ENCODE measurements at places on chromosomes 2 and 18.

DNA sequence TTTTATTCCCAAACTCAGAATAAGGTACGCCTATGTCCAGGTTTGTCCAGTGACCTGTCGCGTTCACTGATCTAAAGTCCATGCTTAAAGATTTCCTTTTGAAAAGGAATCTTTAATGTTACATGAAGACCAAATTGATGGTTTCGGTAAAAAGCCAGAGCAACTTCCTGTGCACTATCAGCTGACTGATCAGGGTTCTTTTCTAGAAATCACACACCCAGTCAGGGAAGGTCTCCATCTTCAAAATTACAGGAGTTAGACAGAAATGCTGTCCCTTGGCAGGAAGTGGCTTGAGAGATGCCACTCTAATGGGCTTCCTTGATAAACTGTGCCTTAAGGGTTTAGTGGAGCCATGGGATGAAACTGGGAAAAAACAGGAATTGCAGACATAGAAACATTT, 14.7 kb upstream of the ARHGAP25 start:
- DNase-seq: no peak

DNA sequence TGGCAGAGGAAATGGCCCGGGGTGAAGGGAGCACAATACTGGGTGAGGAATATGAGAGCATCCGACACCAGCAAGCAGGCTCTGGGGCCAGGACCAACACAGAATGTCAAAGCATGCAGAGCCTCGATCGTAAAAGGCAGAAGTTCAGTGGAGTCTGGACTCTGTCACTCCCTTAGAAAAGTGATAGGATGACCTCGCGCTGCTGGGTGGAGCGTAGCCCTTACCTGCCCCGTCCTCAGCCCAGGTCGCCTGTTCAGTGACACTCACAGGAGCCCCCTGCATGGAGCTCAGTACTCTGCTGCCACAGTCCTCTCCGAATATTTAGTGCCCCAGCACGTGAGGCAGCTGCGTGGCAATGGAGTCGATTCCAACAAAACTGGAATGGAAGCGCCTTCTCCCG, 236.7 kb upstream of the MYT1L start:
- DNase-seq: no peak

DNA sequence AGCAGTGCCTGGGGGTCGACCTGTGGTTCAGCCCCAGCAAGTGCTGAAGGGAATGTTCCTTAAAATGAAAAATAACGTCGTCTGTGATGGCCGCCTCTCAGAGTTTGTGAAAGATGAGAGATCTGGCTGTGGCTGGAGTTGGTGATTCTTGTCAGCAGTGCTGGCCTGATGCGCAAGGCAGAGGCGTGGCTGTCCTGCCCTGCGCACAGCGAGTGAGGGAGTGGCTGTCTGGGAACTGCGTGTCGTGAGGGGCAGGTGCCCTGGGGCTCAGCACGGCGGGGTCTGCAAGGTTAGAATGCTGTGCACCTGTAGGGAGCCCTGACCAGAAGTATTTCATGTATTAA, 8.8 kb downstream of the NFATC1 start:
- no peak for DNase-seq

- no peak for DNase-seq
Measured at GRCh38 chr18:23137788-23138216, 2.5 kb downstream of the CABLES1 start.

DNA sequence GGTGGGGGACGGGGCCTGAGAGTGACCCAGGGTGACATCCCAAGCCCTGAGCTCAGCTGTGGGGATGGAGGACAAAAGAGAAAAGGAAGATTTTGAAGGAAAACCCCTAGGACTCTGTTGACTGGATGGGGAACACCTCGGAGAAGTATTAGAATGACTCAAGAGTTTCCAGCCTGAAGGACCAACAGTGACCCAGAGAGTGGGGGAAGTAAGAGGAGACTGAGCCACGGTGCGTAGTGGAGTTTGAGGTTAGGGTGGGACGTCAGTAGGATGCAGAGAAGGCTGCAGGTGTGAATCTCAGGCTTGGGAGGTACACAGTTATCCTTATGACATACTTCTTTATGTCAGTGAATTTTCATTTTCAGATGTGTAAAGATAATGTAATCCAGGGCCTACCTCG, 119.5 kb downstream of the NCK2 start:
- no peak for DNase-seq

DNA sequence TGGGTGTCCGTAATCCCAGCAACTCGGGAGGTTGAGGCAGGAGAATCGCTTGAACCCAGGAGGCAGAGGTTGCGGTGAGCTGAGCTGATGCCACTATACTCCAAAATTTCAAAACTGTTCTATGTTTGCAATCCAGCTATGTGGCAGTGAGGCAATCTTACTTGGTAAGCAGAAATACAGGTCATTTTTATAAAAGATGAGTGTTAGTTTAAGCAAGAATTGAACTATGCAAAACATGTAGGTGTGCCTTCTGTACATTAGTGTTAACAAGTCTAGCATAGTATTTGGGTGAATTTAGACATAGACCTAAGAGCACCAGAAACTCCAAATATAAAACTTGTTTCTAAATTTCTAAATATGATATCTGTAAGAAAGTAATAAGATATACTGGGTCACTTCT, 7.2 kb downstream of the DSC1 start:
- no peak for DNase-seq

GRCh38 chr2:46025676-46026075, 271.5 kb upstream of the EPAS1 start:
- DNase-seq: no peak

DNA sequence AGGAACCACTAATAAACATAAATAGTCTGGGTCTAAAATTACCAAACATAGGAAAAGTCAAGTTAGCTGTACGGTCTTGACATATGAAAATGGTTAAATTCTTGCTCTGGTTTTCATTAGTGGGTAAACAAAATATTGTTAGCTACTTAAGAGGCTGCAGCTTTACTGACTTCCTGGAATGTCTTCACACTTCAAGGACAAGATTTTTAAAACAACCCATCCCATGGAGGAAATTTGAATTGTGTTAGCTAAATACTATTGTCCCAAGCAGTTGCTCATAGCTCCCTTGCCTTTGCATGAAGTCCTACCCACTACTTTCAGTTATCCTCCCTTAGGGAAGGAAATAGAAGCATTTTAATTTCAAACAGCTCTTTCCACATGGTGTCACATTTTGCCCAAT, 128.5 kb downstream of the EPHA4 start:
- DNase-seq: no peak
